ENCODE measurements at places on chromosomes 3 and 15. TPM values are rescaled to one million over a fixed set of nuclear protein-coding genes. Genes with fewer than 3 reads are reported as not detected.
A peak's percentile ranks its signal among the peaks of the same experiment; 100 is the strongest.

GRCh38 chr3:119237299-119237698, 3.4 kb downstream of the B4GALT4 start:
- DNase-seq: no peak

DNA sequence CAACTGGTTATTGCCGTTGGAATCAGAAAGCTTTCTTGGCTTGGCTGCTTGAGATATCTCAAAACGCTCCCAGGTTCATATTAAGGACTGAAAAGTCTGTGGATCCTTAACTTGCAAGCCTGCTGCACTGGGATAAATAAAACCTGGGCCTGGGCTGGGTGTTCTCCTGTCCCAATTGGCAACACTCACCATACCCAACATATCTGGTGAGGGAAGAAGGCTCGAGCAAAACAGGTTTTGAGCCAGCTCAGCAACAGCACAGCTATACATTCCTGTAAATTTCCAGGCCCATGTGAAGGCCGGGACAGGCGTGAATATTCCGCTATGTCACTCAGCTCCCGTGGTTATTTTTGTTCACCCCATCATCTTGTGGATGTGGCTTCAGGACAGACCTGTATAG, 169.0 kb upstream of the BCL6 start:
- no peak for DNase-seq

GRCh38 chr15:61742591-61742990, 317.7 kb downstream of the VPS13C start:
- DNase-seq: no peak

GRCh38 chr15:40339621-40339945, 1.2 kb downstream of the CCDC9B start:
- no peak for DNase-seq

- DNase-seq: peak; percentile 46
Observed at GRCh38 chr3:119794971-119795612, 13.2 kb downstream of the NR1I2 start.

- DNase-seq: no peak
Observed at GRCh38 chr3:79848876-79849275, 81.1 kb upstream of the ROBO1 start.

Gene FILIP1L
- 1.4 TPM for total RNA-seq
